ENCODE measurements at places on chromosomes 11 and 22.

DNA sequence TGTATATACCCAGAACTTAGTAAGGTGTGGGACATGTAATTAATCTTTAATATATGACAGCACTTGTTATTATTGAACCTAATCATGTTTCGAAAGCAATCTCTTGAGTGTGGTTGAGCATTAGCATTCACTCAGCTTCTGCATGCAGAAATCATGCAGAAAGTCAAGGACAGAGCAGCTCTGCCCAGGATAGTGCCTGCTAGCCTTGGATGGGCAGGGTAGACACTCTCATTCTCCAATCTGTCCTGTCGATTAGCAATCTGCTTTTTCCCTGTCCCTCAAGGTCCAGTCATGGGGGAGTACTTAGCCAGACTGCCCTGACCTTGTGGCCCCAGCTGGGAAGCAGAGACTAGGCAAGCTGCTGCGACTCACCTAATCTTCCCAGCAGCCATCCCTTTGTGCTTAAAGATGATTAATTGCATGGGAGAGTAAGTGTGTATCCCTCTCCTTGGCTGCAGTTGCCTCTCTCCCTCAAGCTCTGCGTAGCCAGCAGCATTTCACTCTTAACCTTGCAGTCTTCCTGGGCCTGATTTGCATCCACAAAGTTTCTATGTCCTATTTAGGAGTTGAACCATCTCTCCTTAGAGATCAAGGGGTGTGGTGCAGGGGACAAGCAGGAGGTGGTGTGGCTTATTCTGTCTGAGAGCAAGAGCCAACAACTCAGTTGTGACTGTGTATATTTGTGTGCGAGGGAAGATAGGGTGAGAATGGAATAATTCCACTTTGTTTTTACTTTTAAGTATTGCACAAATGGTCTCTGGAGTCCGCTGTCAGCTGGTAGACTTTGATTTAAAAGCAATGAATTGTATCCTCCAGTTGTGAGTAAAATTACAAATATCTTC lies 101.4 kb downstream of the FDX1 start:
- DNase-seq: peak; percentile 34

GRCh38 chr11:101510591-101510990 lies 73.2 kb downstream of the TRPC6 start:
- no peak for DNase-seq

DNA sequence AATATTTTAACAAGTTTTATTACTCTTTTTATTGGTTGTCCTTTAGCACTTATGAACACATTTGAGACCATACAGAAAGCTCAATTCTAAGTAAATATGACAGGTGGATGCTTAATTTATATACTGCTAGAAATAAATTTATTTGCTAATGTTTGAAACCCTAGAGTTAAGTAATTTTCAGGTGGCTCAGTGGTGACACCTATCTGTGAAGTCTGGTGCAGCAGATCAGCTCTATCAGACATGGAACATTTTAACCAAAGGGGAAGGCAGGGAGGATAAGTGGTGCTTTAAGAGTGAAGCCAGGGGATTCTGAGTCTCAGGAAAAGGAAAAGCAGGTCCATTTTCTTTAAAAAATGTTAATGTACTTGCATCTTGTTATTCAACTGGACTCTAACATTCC lies 175.8 kb downstream of the DSCAML1 start:
- DNase-seq: peak; percentile 15

- DNase-seq: no peak
Measured at GRCh38 chr22:29163808-29164207, 41.9 kb upstream of the EMID1 start.

DNA sequence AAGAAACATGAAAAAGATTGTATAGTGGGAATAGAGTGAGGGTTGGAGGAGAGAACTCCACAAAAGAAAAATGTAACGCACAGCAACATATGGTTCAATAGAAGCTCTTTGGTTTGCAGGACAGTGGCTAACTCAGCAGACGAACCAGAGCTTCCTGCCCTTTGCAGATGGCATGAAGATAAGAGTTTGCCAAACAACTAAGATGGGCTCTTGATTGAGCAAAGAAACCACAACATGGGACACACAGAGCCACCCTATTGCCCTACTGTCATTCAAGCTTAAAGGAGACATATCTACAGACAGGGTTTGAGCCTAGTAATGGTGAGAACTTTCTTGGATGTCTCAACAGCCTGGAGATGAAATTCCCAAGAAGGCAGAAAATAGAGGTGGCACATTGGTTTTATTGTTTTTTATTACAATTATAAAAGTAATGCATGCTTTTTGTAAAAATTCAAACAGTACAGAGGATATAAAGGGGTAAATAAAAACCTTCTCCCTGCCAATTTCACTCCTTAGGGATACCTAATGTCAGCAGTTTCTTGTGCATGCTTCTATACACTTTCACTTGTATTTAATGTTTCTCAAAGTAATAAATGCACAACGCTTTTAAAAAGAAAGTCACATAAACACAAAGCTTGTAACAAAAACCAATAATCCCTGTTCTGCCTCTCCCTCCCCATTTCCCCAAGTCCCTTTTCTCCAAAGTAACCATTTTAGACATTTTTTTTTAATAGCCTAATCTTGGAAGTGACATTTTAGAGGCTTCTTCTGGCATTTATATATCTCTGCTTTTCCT lies 63.7 kb downstream of the COPB1 start:
- no peak for DNase-seq

DNA sequence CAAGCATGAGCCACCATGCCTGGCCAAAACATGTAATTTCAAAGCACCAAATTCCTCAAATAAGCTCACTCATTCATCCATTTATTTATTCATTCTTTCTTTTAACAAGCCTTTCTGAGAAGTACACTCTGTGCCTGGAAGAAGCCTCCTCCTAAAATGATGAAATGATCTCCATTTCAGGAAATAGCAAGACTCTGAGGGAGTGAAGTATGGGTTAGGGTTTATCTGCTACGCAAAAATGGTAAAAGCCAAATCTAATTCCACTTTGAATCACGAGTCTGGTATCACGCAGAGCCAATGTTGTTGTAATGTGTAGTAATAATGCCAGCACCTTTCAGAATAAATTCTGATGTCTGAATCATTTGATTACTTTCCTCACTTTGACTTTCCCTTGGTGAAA lies 1041.8 kb downstream of the LRRC4C start:
- peak; percentile 0 for DNase-seq

DNA sequence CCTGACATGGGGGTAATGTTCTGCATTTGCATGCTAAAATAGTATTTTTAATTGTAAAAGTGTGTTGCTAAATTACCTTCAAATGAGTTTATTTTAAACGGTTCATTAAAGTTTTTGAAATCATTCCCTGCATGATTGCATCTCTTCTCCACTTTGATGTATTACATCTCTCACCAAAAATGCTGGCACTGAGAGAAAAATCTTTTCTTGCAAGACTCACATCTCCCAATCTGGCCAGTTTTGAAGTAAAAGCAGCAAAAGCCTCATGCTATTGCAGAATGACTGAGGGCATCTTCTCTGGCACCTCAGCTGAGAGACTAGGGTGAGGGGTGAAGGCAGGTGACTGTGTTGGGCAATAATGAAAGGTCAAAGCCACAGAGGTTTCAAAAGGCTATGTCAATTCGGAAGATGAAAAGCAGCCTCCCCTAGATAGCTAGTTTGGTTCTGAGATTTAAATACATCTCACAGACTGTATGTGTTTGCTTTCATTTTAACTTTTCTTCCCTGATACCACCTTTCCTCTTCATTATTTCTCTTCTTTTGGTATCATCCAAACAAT lies 292.2 kb upstream of the RAG2 start:
- DNase-seq: no peak

DNA sequence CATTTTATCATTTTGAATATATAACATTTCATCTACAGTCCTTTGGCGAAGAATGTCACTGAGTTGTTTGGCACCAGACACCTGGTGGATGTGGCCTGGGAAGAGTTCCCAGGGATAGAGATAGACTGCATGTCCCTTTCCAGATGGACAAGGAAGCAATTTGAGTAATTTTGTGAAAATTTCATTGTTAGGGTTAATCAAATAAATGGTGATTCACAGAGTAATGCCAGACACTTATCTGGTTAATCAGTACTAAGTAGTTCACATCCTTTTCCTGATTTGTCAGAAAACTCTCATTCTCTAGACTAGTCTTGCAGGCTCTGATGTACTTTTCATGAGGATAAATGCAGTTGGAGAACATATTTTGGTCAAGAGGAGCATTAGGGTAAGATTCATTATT lies 41.6 kb downstream of the NAALAD2 start:
- no peak for DNase-seq

DNA sequence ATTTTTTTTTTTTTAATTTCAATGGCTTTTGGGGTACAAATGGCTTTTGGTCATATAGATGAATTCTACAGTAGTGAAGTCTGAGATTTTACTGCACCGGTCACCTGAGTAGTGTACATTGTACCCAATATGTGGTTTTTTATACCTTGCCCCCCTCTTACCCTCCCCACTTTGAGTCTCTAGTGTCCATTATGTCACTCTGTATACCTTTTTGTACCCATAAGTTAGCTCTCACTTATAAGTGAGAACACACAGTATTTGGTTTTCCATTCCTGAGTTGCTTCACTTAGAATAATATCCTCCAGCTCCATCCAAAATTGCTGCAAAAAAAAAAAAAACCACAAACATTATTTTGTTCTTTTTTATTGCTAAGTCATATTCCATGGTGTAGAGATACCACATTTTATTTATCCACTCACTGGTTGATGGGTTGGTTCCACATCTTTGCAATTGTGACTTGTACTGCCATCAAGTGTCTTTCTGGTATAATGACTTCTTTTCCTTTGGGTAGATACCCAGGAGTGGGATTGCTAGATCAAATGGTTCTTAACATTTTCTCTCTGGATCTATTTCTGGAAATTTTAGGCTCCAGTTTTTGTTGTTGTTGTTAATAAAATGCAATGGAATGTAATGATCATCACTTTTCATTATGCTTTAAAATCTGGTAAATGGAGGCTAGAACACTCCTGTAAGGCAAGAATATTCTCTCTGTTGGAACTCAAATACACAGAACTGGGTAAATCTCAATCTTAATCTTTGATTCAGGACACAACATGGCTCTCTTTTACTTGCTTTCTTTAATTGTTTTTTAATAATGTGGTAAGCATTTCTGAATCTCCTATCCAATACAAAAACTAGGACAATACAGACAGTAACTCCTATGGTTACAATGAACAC lies 10.3 kb downstream of the NEAT1 start:
- DNase-seq: peak; percentile 72

Data from fibroblast of the aortic adventitia (primary cell).